Thoracic aorta (tissue), 2 donors: ENCODE measurements at places on chromosomes 5 and 9. TPM values are rescaled to one million over a fixed set of nuclear protein-coding genes. Genes with fewer than 3 reads are reported as not detected.
A peak's percentile ranks its signal among the peaks of the same experiment; 100 is the strongest.

DNA sequence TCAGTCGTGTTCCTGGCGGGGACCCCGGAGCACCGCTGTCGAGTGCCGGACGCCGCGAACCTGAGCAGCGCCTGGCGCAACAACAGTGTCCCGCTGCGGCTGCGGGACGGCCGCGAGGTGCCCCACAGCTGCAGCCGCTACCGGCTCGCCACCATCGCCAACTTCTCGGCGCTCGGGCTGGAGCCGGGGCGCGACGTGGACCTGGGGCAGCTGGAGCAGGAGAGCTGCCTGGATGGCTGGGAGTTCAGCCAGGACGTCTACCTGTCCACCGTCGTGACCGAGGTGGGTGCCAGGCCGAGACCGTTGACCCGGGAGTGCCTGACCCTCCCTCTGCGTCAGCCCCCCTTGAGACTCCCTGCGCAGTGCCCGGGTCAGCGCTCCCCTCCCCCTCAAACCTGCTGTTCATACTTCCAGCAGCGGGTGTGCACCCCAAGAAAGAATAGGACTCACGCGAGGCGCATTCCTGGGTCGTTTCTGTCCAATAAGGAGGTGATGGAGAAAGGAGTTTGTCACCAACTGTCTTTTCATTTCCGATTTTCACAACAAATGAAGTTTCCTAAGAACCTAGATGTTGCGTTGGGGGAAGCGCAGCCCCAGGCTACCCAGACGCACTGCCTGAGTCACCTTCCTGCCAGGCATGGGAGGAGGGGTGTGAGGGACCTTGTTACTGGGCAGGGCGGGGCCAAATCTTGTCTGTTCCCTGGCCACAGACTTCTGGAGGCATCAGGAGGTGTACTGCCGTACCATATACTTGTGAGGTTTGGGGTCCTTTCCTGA, 722 bp downstream of the SLC22A4 start:
- peak; percentile 67 for DNase-seq

DNA sequence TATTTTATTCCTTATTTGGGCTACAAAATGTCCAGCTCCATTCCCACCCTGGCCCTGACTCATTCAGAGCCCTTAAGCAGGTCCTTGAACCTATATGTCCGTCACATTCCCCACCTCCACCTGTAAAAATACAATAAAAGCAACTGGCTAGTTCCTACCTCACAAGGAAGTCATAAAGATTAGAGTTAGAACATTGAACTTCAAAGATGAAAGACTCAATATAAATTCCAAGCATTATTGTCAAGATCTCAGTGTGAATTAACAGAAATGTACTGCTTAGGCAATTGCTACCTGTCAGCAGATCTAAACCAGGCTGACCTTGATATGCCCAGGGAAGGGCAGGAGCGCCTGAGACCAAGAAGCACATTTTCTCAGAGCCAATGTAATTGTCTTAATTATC, 221.8 kb downstream of the ENC1 start:
- no peak for DNase-seq

The PDZD2 gene
- 4.5 TPM for total RNA-seq

The TXNDC8 gene
- not detected for total RNA-seq

The CDC14B gene
- total RNA-seq: 25.7 TPM

The KCNT1 gene
- 0.54 TPM for total RNA-seq

The SLC35A4 gene
- total RNA-seq: 40.2 TPM

The ARSB gene
- total RNA-seq: 36.0 TPM

The NPR2 gene
- total RNA-seq: 30.8 TPM
